ENCODE measurements at places on chromosomes 7 and 10.

GRCh38 chr7:24472093-24472492 is 101.2 kb upstream of the PALS2 start:
- no peak for DNase-seq

GRCh38 chr10:61975391-61975932 is 74.0 kb downstream of the ARID5B start:
- no peak for DNase-seq

GRCh38 chr10:112585126-112585525 is 138.1 kb downstream of the VTI1A start:
- DNase-seq: no peak

DNA sequence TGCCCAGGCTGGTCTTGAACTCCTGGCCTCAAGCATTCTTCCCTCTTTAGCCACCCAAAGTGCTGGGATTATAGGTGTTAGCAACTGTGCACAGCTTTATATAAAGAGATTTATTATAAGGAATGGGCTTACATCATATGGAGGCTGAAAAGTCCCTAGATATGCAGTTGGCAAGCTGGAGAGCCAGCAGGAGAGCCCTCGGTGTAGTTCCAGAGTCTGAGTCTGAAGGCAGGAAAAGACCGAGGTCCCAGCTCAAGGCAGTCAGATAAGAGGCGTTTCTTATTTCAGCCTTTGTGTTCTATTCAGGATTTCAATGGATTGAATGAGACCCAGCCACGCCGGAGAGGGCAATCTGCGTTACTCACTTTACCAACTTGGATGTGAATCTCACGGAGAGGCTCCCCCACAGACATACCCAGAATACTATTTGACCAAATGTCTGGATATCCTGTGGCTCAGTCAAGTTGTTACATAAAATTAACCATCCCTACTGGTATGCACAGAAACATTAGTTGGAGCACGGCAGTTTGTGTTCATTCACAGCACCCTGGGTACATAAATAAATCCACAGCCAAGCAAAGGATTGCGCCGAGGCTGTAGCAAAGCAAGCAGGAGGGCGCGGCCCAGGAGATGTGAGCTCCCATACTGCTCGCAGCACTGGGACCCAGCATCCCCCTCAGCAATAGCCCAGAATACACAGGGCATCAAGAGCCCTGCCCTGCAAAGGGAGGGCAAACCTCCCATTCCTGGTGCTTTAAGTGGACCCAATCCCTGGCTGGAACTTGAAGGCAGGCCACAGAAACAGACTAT is 158.4 kb upstream of the ZNF32 start:
- no peak for DNase-seq

GRCh38 chr7:130814778-130815335 is 80.8 kb upstream of the KLF14 start:
- no peak for DNase-seq
